ENCODE measurements at places on chromosomes 13 and 19.

DNA sequence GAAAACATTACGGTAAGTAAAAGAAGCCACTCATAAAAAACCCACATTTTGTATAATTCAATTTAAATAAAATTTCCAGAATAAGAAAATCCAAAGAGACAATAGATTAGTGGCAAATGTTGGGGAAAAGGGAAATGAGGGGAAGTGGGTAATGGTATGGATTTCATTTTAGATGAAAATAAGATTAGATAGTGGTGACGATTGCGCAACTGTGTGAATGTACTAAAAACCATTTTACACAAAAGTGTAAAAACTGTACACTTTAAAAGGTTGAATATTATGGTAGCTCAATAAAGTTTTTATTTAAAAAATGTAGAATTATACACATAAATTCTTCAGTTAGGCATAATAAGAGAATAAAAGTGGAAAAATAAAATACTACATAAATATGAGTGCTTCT lies 3.7 kb downstream of the MBD3L1 start:
- H3K4me3 ChIP-seq, result no peak overlapping the region
- no peak for DNase-seq
- H3K27ac ChIP-seq, result no peak overlapping the region
- no peaks in the 10 kb centered on the region for H3K27me3 ChIP-seq

DNA sequence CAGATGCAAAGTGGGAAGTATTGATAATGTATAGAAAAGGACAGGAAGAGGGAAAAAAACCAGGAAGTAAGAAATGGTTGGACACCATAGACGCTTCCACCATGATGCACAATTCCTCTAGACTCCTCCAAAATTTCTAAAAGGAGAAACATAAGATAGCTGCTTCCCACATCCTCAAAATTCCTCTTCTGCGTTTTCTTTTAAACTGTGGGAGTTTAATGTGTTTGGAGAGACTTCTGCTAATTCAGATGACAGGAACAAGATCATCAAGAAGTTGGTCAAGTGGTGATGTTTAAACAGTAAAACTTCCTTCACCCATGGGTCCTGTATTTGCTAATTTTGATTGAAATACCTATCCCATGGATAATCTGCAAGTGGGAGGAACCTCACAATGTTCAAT lies 130.2 kb downstream of the IRS2 start:
- no peaks in the 10 kb centered on the region for H3K4me1 ChIP-seq
- no peaks in the 10 kb centered on the region for H3K36me3 ChIP-seq
- DNase-seq, result no peak
- H3K27ac ChIP-seq, result no peak overlapping the region
- H3K27me3 ChIP-seq, result no peaks in the 10 kb centered on the region

- no peaks in the 10 kb centered on the region for H3K36me3 ChIP-seq
- peaks cover 7% of the 10 kb centered on the region for H3K4me1 ChIP-seq
- DNase-seq, result no peak
- H3K4me3 ChIP-seq, result no peak overlapping the region
Observed at GRCh38 chr13:112784811-112785482, 95.1 kb downstream of the ATP11A start.

DNA sequence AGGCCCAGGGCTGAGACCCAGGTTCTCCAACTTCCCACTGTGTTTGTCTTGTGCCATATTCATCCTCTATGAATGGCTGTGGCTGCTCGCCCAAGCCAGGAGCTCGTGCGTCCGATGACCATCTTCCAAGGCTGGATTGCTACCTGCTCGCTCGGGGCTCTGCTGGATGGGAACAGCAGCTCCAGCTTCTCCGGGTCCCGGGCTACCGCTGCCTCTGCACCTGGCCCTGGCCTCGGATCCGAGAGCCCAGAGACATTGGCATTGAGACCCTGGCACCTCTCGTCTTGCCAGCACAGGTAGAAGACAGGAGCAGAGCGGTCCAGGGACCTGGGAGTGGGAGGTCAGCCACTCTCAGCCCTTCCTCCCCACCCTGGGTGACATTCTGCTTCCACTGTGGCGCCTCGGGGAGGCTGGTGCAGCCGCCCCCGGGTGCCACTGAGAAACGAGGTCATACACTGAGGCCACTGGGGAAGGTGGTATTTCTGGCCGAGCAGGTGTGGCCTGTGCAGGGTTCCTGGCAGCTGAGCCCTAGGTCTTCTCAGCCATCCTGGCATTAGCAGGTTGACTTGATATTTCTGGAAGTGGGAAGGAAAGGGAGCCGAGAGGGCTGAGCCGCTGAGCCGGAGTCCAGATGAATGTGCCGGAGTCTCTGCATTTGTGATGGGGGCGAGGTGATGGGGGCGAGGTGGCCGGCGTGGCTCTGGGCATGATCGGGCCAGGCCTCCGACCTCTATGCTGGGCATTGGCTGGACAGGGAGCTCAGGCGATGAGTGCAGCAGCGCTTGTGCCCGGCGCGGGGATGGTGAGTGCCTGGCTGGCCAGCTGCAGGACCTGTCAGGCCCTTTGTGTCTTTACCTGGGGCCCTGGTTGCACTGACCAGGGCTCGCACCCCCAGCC lies 18.6 kb downstream of the NDUFB7 start:
- no peaks in the 10 kb centered on the region for H3K4me1 ChIP-seq
- no peak overlapping the region for H3K4me3 ChIP-seq
- H3K27me3 ChIP-seq, result no peaks in the 10 kb centered on the region
- DNase-seq, result no peak

Measured in uterus (tissue), 4 donors.